Activated naive CD4-positive, alpha-beta T cell treated with anti-CD3 and anti-CD28 coated beads for 36 hours (primary cell): ENCODE measurements at places on chromosomes 3 and 15. TPM values are rescaled to one million over a fixed set of nuclear protein-coding genes. Genes with fewer than 3 reads are reported as not detected.
A peak's percentile ranks its signal among the peaks of the same experiment; 100 is the strongest.

GRCh38 chr3:15420871-15421270 is 6.5 kb downstream of the METTL6 start:
- H3K27me3 ChIP-seq: no peaks in the 10 kb centered on the region
- peaks cover 15% of the 10 kb centered on the region for H3K36me3 ChIP-seq
- no peak overlapping the region for H3K27ac ChIP-seq
- H3K4me1 ChIP-seq: peaks cover 20% of the 10 kb centered on the region
- H3K4me3 ChIP-seq: no peak overlapping the region

GRCh38 chr3:182294696-182295095 is 498.6 kb upstream of the ATP11B start:
- no peak overlapping the region for H3K4me3 ChIP-seq
- no peaks in the 10 kb centered on the region for H3K36me3 ChIP-seq
- no peak overlapping the region for H3K27ac ChIP-seq
- H3K27me3 ChIP-seq: no peaks in the 10 kb centered on the region
- H3K4me1 ChIP-seq: no peaks in the 10 kb centered on the region
- no peak for DNase-seq

DNA sequence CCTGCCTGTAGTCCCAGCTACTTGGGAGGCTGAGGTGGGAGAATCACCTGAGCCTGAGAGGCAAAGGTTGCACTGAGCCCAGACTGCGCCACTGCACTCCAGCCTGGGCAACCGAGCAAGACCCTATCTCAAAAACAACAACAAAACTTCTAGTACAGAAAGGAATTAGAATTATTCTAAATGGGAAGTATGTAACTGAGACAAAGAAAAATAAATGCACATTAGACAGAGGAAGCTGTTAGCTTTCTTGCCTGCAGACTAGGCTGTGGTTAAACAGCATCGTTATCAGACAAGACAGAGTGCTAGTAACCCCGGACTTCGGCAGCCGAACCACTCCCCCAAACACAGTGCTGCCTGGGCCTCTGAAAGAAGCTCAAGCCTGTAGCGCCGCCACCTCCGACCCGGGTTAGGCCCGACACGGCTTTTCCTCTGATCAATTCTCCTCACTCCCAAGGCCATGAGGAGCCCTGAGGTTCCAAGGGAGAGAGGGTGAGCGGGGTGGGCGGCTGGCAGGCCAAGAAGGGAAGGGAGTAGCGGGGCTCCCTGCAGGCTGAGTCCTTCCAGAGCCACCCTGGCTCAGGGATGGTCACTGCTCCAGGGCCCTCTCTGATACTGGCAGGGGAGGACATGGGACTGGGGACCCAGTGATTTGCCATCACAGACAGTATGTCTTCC is 44.8 kb upstream of the MUC4 start:
- DNase-seq: no peak
- peaks cover 4% of the 10 kb centered on the region for H3K4me1 ChIP-seq
- no peak overlapping the region for H3K27ac ChIP-seq
- no peak overlapping the region for H3K4me3 ChIP-seq
- H3K27me3 ChIP-seq: no peaks in the 10 kb centered on the region

The ARPP21 gene
- not detected for total RNA-seq

The TMCO5A gene
- total RNA-seq: not detected

- H3K4me3 ChIP-seq: no peak overlapping the region
- peak; percentile 75 for DNase-seq
- peaks cover 22% of the 10 kb centered on the region for H3K4me1 ChIP-seq
Observed at GRCh38 chr3:107910713-107911259, 180.0 kb downstream of the CD47 start.

- no peaks in the 10 kb centered on the region for H3K36me3 ChIP-seq
- no peak overlapping the region for H3K27ac ChIP-seq
- H3K27me3 ChIP-seq: no peaks in the 10 kb centered on the region
- no peak overlapping the region for H3K4me3 ChIP-seq
- DNase-seq: no peak
Observed at GRCh38 chr3:104437131-104437750, 929.5 kb upstream of the ALCAM start.
